Esophagus muscularis mucosa (tissue), 4 donors: ENCODE measurements at places on chromosomes 4 and X. TPM values are rescaled to one million over a fixed set of nuclear protein-coding genes. Genes with fewer than 3 reads are reported as not detected.

XG gene
- total RNA-seq = 0.40 TPM

ODAPH gene
- not detected for total RNA-seq

CSN1S1 gene
- not detected for total RNA-seq

SOWAHB gene
- total RNA-seq = not detected

SYNPO2 gene
- total RNA-seq = 2,313 TPM

G3BP2 gene
- total RNA-seq = 114 TPM
